ENCODE measurements at places on chromosomes 7 and 10. TPM values are rescaled to one million over a fixed set of nuclear protein-coding genes. Genes with fewer than 3 reads are reported as not detected.

TIAL1 gene
- 5.5 TPM for polyA plus RNA-seq

LIPM gene
- not detected for polyA plus RNA-seq

TMEM26 gene
- not detected for polyA plus RNA-seq

STEAP2 gene
- not detected for polyA plus RNA-seq
